CD4-positive, CD25-positive, alpha-beta regulatory T cell (primary cell): ENCODE measurements at places on chromosomes 12 and 14. TPM values are rescaled to one million over a fixed set of nuclear protein-coding genes. Genes with fewer than 3 reads are reported as not detected.

FBXO34 gene
- total RNA-seq, result 32.4 TPM

DHH gene
- 0.27 TPM for total RNA-seq

AQP2 gene
- total RNA-seq, result not detected

ZDHHC22 gene
- total RNA-seq, result not detected

SLC25A47 gene
- total RNA-seq, result not detected

TGM1 gene
- total RNA-seq, result 4.0 TPM

CELA1 gene
- total RNA-seq, result not detected

TMCC3 gene
- total RNA-seq, result 0.32 TPM

PLEKHD1 gene
- total RNA-seq, result 0.25 TPM

DPY19L2 gene
- total RNA-seq, result 0.84 TPM

IGF1 gene
- total RNA-seq, result not detected

KLRK1 gene
- 2.7 TPM for total RNA-seq

PFKM gene
- 13.6 TPM for total RNA-seq

OR4K15 gene
- not detected for total RNA-seq

ADAMTS20 gene
- total RNA-seq, result not detected

OTX2 gene
- total RNA-seq, result not detected

GPX2 gene
- not detected for total RNA-seq

KCNK13 gene
- 0.20 TPM for total RNA-seq

SERPINA12 gene
- total RNA-seq, result not detected

TMEM52B gene
- not detected for total RNA-seq

WASHC4 gene
- total RNA-seq, result 41.2 TPM

GDF3 gene
- total RNA-seq, result not detected

FOXG1 gene
- total RNA-seq, result not detected

GNPNAT1 gene
- total RNA-seq, result 7.9 TPM

CLEC7A gene
- total RNA-seq, result 0.76 TPM

HSPB8 gene
- total RNA-seq, result not detected

TMEM30B gene
- 2.1 TPM for total RNA-seq

ZBTB39 gene
- total RNA-seq, result 8.6 TPM
